ENCODE measurements at places on chromosomes 5 and 9.

GRCh38 chr5:52869391-52869790, 81.7 kb downstream of the ITGA1 start:
- no peak for ATAC-seq

GRCh38 chr5:40518485-40518917, 161.2 kb upstream of the PTGER4 start:
- peak; percentile 48 for ATAC-seq

GRCh38 chr5:150311015-150311692, 8.4 kb upstream of the ARSI start:
- ATAC-seq = no peak

DNA sequence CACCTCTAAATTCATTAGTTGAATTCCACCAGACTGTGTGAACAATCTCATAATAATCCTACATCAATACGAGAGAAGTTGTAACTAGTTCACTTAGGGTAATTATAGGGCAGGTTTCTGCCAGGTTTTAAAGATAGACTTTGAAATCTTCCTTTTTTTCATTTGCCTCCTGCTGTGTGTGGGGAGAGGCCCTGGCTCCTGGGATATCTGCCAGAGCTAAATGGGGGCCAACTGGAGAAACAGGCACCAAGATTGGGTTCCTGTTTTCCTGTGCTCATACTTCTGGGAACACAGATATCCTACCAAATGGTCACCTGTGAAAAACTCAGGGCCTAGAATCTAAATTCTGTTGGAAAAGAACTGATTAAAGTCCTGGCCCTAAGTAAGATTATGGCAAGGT, 42.3 kb downstream of the SH3RF2 start:
- ATAC-seq = no peak

- ATAC-seq = no peak
Measured at GRCh38 chr5:152987131-152987530, 503.3 kb upstream of the GRIA1 start.

- ATAC-seq = no peak
Measured at GRCh38 chr9:93679536-93680442, 103.4 kb downstream of the PHF2 start.

GRCh38 chr5:31827867-31828266, 188.9 kb downstream of the PDZD2 start:
- ATAC-seq = no peak

DNA sequence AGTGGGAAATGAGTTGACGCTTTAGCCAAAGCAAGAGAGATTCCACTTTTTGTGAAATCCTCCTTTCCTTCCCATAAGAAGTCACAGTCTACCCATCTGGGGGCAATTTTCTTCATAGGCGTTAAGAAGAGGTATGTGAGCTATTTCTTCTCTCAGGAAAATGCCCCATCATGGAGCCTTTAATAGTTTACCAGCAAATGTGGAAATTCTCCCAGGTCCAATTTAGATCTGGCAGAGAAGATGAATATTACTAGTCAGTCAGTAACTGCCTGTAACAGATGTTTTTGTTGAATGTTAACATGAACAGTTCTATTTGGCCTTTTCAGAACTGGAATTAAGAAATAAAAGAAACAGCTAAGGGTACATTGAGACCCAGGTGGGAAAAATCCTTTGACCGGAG, 156.4 kb upstream of the RFX3 start:
- no peak for ATAC-seq

- ATAC-seq = no peak
Measured at GRCh38 chr5:148659641-148660345, 5.5 kb upstream of the HTR4 start.

Measured in activated CD4-positive, CD25-positive, alpha-beta regulatory T cell treated with anti-CD3 and anti-CD28 coated beads, Interleukin-2, amount 50 U/mL, for 24 hours (primary cell).